Vagina (tissue), 2 donors: ENCODE measurements at places on chromosomes 6 and 20.

- DNase-seq: no peak
These were observed 44.3 kb upstream of the PRELID3B start for GRCh38 chr20:59086923-59087322.

- DNase-seq: no peak
These were observed 13.0 kb upstream of the MUC22 start for GRCh38 chr6:30997301-30997700.

DNA sequence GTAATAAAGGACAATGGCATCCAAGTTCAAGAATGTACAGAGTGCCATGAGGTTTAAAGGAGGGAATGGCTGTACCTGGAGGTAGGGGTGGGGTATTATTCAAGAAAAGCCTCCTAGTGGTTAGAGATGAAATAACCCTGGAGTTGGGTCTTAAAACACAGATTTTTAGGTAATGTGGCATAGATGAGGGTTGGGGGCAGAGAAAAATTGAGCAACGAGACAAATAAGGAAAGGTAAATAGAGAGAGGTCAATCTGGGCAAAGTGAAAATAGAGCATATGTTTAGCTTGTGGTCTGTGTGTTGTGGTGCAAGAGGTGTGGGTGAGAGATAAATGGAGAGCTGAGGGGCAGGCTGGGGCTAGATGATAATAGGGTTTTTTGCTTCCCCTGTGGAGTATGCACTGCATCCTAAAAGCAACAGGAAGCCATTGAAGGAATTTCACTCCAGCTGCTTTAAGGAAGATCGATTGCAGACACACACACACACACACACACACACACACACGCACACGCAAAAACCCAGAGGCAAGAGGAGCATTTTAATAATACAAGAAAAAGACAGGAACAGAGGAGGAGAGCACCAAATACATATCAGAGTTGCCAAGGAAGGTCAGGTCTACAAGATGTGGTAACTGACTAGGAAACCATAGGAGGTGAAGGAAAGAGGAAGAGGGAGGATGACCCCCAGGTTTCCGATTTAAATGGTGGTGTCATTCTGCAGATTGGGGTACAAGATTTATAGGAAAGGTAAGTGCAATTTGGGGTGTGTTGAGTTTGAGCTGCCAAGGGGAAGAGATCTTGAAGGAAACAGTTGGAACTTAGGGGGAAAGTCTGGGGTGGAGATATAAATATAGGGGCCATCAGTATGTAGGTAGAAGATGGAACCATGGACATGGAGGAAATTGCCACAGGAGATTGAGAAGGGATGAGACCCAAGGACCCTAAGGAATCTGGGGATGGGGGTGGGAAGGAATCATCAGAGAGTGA is 31.3 kb upstream of the ADGRF1 start:
- no peak for DNase-seq

GRCh38 chr6:41963371-41963770 is 21.8 kb upstream of the CCND3 start:
- no peak for DNase-seq

GRCh38 chr20:34213213-34213612 is 28.0 kb upstream of the ASIP start:
- no peak for DNase-seq

- no peak for DNase-seq
These were observed 228.1 kb downstream of the FOXC1 start for GRCh38 chr6:1837826-1838225.

- no peak for DNase-seq
These were observed 37.1 kb downstream of the SUN5 start for GRCh38 chr20:32966881-32967781.

DNA sequence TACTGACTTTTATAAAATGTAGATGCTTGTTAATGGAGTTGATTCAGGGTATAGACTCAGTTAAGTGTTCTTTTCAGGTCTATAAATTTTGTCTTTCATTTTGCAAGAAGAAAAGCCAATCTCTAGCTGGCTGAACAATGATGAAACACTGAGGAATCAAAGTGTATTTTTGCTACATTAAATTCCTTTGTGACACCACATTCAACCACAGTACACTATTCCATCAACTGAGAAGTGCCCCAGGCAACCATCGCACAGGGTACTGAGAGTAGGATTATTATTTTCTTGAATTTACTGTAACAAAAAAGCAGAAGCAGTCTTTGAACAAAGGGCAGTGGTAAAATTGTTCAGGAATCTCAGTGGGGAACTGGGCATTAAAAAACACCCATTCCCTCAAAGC is 83.6 kb downstream of the PREP start:
- DNase-seq: no peak

DNA sequence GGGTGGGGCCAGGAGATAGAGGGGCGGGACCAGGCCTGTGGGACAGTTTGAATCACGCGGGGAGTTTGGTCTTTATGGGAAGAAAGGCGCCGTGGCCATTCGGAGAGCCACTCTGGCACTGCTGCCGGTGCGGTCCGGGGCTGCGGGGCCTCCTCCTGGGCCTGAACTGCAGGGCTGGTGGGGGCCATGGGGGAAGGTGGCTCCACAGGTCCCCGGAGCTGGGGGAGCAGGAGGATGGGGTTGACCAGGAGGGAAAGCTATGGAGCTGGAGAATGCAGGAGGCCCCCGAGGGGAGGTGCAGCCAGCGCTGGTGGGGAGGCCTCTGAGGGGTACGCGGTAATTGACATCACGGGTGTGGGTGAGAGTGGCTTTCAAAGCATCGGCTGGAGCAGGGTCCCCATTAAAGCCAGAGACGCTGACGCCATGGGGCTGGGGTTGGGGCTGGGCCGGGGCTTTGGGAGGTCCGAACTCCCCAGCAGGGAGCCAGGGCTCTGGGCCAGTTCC is 1.8 kb upstream of the BHLHE23 start:
- no peak for DNase-seq

GRCh38 chr20:20734475-20734948 is 22.1 kb upstream of the RALGAPA2 start:
- DNase-seq: no peak

DNA sequence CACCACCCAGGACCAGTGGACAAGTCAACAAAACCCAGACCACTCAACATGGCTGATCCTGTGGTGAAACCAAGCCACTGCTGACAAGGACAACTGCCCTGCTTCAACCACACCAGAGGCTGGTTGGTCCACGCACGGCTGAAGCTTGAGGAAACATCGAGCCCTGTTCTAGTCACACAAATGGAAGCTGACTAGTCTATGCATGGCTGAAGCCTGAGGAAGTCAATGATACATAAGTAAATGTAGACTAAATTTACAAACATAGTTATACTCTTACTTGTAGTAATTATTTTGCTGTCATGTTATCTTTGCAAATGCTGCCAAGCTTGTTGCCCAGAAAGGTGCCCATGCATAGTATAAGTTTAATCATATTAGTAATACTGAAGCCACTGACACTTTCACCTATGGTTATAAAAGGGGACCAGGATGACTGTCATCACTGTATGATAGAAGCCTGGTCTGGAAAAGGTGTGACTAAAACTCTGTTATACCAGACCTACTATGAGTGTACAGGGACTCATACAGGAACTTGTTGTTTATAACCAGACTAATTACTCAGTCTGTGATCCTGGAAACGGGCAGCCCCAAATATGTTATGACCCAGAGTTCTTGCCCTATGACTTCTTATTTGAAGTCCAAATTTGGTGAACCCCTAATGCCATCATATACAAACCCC is 5.6 kb downstream of the IL22RA2 start:
- no peak for DNase-seq

DNA sequence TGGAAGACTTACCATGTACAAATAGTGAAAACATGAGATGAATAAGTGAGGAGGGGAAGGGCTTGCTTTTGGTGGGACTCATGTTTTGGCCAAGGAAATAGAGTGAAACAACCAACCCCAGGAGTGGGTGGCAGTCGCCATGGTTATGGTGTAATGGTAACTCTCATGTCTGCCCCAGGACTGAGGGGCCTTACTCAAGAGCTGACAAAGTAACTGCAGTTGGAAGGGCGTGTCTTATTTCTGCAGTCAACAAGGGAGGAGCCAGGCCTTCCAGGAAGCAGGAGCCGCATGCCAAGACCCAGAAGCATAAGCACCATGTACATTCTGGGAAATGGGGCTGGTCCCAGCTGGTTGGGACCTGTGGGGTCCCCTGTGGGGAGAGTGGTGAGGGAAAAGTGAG is 108.5 kb downstream of the UNC5CL start:
- DNase-seq: no peak

GRCh38 chr20:33404281-33404680 is 3.0 kb upstream of the CDK5RAP1 start:
- DNase-seq: no peak

DNA sequence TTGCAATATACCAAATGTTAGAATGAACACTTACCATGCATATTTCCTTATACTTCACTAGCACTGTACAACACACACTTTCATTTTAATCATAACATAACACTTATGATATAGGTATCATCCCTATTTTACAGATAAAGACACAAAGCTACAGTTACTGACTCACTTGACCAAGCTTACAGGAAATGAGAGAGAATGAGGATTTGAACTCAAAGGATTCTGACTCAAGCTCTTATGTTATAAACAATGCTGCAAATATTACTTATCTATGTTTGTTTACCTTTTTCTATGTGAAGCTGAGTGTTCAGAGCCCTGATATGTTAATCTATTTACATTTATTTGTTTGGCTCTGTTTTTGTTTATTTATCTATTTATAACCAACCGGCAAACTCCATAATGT is 245.4 kb downstream of the PTPRK start:
- no peak for DNase-seq

DNA sequence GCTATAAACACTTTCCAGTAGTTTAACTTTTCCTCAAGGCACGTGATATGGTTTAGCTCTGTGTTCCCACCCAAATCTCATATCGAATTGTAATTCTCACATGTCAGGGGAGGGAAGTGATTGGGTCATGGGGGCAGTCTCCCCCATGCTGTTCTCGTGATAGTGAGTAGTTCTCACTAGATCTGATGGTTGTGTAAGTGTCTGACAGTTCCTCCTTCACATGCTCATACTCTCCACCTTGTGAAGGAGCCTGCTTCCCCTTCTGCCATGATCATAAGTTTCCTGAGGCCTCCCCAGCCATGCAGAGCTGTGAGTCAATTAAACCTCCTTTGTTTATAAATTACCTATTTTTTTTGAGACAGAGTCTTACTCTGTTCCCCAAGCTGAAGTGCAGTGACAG is 127.9 kb downstream of the DTNBP1 start:
- no peak for DNase-seq

DNA sequence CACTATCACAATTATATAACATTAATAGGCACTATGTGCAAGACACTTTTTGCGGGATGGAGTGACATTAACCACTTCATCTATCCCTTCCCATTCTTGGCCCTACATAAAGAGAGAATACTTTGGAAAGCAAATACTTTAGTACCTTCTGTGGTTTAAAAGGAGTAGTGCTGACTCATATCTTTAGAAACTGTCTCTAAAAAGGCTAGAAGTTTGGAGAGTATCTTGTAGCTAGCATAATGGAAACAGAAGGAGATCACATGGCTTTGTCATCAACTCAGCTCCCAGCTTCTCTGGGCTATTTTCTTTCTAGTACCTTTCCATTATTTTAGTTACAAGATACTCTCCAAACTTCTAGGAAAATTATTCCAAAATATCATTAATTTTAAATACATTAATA is 157.5 kb downstream of the ADGRG6 start:
- no peak for DNase-seq

DNA sequence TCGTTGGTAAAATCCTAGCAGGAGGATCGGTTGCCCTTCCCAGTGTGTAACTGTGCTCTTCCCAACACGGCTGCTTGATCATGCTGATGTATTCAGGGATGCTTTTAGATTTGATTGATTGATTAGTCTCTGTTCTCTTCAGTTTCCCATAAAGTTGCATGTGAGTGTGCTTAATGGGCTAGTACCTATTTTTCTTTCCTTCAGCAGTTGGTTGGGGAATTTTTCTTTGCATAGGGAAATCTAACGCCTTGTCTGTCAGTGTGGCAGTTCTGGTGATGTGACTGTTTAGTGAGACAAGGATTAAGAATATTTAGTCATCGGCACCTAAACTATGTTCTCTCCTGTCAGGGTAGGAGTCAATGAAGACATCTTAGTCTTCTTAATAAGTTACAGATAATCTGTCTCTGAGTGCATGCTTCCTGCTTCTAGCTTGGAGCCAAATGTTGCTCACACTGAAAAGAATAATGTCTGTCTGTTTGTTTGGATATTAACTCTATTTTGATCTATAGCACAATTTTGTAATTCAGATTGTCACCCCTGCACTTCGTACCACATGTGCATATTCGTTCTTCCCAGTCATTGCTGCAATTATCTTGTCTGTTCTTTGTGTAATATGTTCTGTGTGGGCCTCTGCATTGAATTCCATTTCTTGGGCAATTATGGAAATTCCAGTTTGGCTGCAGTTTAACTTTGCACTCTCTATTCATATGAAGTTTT is 169.9 kb downstream of the EDN1 start:
- DNase-seq: no peak

GRCh38 chr6:158033751-158034702 is 52.4 kb downstream of the SYNJ2 start:
- no peak for DNase-seq

- DNase-seq: no peak
These were observed 169.2 kb downstream of the ZFAND3 start for GRCh38 chr6:37988696-37989095.

- DNase-seq: no peak
These were observed 510.5 kb downstream of the PRKN start for GRCh38 chr6:162217058-162217457.

- DNase-seq: no peak
These were observed 29.2 kb upstream of the GNRH2 start for GRCh38 chr20:3014179-3014578.

GRCh38 chr6:2589171-2589661 is 161.5 kb downstream of the MYLK4 start:
- no peak for DNase-seq

GRCh38 chr6:30618270-30618797 is 694 bp downstream of the MRPS18B start:
- no peak for DNase-seq

GRCh38 chr6:14174996-14175395 is 57.4 kb downstream of the CD83 start:
- no peak for DNase-seq

DNA sequence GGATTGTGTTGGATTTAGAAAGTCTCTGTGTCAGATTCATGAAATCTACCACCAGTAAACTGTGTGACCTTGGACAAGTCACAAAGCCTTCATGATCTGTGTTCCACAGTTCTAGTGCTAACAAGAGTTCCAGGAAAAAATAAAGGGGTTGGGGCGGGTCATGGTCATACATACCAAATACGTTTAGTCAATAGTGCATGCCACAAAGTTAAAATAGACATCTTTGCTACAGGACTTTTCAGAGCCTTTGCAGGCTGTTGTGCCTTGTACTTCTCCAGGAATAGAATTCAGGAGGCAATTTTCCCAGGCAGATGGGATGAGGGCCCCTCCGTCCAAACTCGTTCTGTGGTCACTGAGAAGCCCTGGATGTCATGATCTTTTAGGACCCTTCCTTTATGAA is 127.2 kb downstream of the EYA2 start:
- no peak for DNase-seq
